ENCODE measurements at places on chromosomes 6 and 20. TPM values are rescaled to one million over a fixed set of nuclear protein-coding genes. Genes with fewer than 3 reads are reported as not detected.
A peak's percentile ranks its signal among the peaks of the same experiment; 100 is the strongest.

DNA sequence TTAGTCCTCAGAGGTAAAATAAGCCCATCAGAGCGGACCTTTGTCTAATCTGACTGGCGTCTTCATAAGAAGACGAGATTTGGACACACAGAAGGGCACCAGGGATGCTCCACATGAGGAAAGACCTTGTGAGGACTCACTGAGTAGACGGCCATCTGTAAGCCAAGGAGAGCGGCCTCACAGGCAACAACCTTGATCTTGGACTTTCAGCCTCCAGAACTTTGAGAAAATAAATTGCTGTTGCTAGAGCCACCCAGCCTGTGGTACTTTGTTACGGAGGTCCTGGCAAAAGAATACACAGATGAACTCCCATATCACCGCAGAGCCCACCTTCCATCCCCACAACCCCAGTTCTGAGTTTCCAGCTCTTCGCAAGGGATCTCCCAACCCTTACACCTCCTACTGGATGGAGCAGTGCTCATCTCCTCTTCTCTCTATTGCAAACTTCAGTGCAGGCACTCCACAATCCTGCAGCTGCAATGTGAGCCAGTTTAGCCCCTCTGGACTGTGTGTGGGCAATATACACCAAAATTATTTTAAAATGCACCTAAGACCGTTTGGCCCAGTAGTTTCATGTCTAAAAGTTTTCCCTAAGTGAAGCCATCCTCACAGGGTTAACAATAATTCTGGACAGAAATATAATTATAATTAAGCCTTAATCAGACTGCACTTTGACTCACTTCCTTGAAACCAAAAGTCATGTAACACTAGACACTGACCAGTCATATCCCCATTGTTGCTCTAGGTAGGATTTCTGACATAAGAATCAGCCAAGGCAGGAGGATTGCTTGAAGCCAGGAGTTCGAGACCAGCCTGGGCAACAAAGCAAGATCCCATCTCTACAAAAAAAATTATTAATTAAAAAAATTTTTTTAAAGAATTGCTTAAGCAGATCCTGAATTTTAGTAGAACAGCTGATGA is 8.8 kb upstream of the TRIM31 start:
- H3K36me3 ChIP-seq, result no peaks in the 10 kb centered on the region
- no peak overlapping the region for H3K27ac ChIP-seq
- peak; percentile 60 for DNase-seq

DNA sequence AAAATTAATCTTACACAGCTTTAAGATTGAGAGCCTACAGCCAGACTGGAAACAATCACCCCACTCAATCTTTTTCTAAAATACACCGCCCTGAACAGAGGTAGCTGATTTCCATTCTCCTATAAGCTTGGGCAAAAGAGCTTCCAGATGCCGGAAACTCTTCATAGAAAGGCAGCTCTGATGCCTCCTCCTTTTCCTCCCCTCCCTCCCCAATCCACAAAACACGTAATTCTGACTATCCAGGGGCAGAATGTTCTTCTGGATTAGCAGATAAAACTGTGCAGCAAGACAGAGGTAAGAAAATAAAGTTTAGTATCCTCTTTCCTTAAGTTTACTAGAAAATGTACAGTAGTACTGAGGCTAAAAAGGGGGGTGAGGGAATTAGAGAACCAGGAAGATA is 15.8 kb downstream of the ADNP start:
- peaks cover 98% of the 10 kb centered on the region for H3K4me1 ChIP-seq
- no peak overlapping the region for H3K4me3 ChIP-seq
- no peaks in the 10 kb centered on the region for H3K36me3 ChIP-seq
- DNase-seq, result no peak
- peak overlapping the region; percentile 19 for H3K27ac ChIP-seq

DNA sequence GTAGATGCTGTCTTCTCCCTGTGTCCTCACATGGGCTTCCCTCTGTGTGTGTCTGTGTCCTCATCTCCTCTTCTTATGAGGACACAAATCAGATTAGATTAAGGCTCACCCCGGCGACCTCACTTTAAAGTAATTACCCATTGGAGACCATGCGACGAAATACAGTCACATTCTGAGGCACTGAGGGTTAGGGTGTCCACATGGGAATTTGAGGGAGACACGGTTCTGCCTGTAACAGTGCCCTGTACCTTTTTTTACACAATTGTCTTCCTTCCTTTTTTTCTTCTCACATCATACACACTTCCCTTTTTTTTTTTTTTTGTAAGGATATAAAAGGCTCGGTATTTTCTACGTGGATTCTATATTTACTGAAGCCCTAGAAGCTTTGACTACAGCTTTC is 48.9 kb downstream of the DEK start:
- peaks cover 24% of the 10 kb centered on the region for H3K36me3 ChIP-seq
- no peak overlapping the region for H3K4me3 ChIP-seq
- no peaks in the 10 kb centered on the region for H3K4me1 ChIP-seq
- H3K27me3 ChIP-seq, result no peaks in the 10 kb centered on the region

- H3K27me3 ChIP-seq, result no peaks in the 10 kb centered on the region
- no peak overlapping the region for H3K4me3 ChIP-seq
- peaks cover 46% of the 10 kb centered on the region for H3K36me3 ChIP-seq
- no peak overlapping the region for H3K27ac ChIP-seq
- no peak for DNase-seq
Measured at GRCh38 chr6:89873721-89874120, 20.5 kb upstream of the GJA10 start.

DNA sequence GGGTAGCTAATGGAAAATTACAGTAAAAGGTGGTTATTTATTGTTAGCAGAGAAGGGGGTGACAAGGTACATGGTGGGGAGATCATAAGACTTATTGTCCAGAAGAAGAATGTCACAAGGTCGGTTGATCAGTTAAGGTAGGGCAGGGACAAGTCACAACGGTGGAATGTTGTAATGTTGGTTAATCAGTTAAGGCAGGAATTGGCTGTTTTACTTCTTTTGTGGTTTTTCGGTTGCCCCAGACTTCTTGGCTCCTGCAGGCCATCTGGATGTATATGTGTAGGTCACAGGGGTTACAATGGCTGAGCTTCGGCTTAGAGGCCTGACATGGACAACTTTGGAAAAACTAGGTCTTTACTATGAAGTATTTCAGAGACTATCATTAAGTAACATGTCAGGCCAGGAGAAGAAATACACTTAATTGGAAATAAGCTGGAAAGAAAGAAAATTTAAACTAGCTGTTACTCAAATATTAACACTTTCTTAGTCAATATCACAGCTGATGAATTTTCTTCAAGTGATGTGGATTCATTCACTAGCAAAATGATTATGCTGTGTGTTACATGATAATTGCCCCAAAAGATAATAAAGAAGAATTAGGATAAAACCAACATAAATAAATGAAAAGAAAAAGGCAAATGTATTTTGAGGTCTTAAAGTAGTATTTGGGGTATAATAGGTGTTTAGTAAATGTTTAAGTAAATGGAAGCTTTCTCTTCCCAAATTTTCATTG is 4.4 kb downstream of the AIG1 start:
- no peaks in the 10 kb centered on the region for H3K27me3 ChIP-seq
- no peak for DNase-seq

KHDC1 gene
- total RNA-seq, result not detected
